ENCODE measurements at places on chromosomes 2 and 18. TPM values are rescaled to one million over a fixed set of nuclear protein-coding genes. Genes with fewer than 3 reads are reported as not detected.

The TTR gene
- total RNA-seq: 15.6 TPM

The RGPD3 gene
- total RNA-seq: 4.1 TPM

DNA sequence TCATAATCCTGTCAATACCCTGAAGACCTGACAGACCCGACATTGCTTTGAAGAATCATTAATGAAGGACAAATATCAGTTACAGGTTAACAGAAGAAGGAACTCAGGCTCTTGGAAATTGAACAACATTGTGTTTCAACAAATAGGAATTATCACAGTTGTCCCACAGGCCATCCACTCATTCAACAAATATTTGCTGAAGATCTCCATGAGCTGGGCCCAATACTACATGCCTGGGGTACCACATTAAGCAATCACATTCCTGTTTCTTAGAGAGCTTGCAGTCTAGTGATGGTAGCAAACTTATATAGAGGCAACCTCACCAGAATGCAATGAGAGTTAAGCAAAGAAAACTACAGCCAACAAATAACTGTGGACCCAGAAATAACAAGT, 671.6 kb upstream of the ACVR2A start:
- DNase-seq: no peak

GRCh38 chr2:236210536-236210935, 42.4 kb upstream of the GBX2 start:
- no peak for DNase-seq

All from umbilical cord (tissue), 2 donors.